Retina (tissue), 1 donor: ENCODE measurements at places on chromosomes 6 and 20.

GRCh38 chr6:15441215-15441868, 195.5 kb downstream of the JARID2 start:
- peak; percentile 67 for DNase-seq

DNA sequence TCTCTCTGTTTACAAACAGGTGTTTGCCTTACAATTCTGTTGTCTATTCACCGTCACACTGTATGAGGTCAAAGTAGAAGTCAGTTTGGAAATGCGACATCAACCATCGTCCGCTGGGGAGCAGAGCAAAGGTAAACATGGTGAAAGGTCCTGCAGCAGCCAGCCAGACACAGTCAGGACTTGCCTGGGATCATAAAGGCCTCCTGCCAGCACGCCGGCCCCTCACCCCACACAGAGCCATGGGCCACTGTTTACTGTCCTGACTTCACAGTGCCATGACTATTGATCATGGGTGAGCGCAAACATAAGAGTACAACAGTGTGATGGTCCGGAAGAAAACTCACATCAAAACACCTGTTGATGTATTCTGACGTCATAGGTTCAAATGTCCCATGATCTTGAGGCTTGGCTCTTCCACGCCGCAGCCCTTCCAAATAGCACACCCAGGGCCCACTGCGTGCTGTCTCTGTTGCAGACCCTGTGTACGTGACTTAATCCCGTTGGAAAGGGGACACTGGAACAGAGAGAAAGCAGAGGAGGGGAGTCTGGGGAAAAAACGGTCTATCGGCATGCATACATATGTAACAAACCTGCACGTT, 16.9 kb upstream of the PPP1R3G start:
- DNase-seq: no peak

GRCh38 chr6:40896696-40897095, 142.3 kb downstream of the UNC5CL start:
- DNase-seq: no peak

- DNase-seq: no peak
These were observed 205.7 kb downstream of the ANKRD60 start for GRCh38 chr20:58022711-58023110.

- DNase-seq: no peak
These were observed 137.7 kb downstream of the INSM1 start for GRCh38 chr20:20505554-20505953.

GRCh38 chr20:36392989-36393388, 86.8 kb downstream of the DLGAP4 start:
- no peak for DNase-seq

GRCh38 chr6:137145421-137145820, 28.0 kb downstream of the IL22RA2 start:
- no peak for DNase-seq

DNA sequence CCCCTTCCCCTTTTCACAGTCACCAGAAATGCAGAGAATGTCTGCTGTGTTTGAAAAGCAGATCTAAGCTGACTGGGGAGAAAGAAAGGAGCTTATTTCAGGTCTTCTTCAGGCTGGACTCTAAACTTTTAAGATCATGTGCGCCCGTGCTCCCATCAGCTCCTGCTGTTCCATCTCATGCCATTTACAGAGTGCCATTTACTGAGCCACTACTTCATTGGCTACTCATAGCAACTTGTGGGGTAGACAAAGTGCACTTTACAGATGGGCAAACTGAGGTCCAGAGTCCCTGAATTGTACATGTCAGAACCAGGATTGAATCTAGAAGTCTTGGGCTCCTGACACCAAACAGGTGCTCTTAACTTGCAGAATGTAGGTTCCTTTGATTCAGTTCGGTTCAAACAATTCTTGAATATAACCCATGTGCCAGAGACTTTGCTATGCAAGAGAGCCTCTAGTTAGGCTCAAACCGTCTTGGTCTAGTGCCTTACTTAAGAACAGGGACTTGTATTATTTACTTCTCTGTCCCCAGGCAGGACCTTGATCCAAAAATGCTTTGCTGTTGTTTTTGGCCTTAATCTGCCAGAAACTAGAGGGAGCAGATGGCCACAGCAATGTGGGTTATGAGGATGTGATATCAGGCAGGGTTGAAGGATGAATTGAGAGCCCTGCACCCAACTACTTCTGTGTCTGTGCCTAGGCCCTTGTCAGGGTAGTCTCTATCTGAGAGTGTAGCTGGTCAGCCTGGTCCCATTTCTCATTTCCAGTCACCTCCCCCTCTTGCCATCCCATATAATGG, 56.4 kb downstream of the RALY start:
- DNase-seq: no peak

GRCh38 chr6:33008944-33009861, at the start of gene HLA-DOA:
TSS of gene HLA-DOA (minus strand) at chr6:33009591.
- peak; percentile 77 for DNase-seq

DNA sequence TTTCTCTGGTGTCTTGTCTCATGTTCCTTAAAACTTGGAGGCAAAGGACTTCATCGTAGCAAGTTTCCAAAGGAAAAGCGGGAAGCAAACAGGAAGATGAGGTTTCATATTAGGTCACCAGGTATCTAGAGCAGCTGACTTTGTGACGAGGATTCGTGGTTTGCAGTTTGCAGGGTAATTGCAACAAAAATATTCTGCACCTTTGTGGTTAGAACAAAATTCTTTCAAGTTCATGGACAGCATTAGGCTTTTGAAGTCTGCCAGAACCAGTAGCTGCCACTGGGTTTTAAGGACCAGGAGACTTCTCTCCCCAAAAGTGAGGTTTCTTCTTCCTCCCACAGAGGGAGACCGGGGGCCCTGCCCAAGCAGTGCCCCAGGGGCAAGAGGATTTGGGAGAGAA, 63.4 kb downstream of the RPP40 start:
- DNase-seq: no peak

- no peak for DNase-seq
These were observed 49.0 kb downstream of the CD40 start for GRCh38 chr20:46167080-46167479.

GRCh38 chr6:15183979-15184378, 61.9 kb upstream of the JARID2 start:
- no peak for DNase-seq

DNA sequence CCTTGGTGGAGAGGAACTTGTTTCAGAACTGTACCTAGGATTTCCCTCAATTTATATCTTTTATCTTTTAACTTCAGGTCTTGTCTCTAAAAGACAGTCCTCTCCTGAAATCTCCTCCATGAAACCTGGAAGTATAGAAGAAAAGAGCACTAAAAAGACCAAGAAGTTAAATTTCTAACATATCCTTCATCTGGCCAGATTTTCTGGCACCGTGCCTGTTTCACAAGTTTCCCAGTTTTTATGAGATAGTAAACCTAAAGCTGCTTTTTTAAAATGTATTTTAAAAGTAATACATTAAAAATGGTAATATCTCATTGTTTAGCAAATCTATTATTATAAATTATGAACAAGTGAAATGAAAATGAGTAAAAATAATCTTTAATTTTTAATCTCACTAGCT, 348.3 kb upstream of the RSPO3 start:
- no peak for DNase-seq

DNA sequence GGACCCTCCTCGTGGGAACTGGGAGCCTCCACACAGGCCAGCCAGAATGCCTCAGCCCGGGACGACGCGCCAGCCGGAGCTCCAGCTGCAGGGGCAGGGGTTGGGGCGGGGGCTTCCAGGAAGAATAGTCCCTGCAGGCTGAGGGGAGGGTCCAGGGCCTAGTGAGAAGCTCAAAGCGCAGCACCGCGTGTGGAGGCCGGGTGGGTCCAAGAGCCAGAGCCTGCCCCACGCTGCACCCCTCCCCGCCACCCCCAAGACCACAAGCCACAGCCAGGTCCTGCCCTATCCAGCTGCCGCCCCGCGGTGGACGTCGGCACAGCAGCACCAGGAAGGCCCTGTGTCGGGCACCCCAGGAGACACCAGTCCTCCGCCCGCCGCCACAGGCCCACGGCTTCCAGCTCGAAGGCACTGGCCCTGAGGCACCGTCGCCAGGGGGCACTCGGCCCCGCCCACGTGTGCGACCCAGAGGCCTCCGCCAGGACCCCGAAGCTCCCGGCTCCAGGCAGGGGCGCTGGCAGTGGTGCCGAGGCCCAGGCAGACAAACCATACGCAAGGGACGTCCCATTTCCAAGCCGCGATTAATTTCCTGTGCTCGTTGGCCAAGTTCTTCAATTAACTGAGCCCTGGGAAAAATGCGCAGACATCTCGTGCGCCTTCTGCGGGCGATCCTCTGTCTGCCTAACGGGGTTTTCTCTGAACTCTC, 19.5 kb downstream of the KCNQ2 start:
- no peak for DNase-seq

DNA sequence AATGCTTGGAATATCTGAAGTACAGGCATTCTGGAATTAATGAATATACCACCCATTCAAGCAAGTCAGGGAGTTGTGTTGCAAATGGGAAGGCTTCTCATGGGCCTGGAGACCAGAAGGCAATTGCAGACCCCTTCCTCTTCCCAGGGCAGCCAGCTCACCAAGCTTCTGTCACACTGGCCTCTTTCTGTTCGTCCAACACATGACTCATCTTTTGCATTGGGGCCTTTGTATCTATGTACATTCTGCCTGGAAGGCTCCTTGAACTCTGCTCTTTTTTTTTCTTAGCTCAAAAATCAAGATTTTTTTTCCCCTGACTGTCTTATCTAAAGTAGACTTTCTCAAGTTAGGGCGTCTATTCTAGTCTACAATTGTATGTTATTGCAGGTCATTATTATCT, 132.9 kb upstream of the MYLIP start:
- no peak for DNase-seq

DNA sequence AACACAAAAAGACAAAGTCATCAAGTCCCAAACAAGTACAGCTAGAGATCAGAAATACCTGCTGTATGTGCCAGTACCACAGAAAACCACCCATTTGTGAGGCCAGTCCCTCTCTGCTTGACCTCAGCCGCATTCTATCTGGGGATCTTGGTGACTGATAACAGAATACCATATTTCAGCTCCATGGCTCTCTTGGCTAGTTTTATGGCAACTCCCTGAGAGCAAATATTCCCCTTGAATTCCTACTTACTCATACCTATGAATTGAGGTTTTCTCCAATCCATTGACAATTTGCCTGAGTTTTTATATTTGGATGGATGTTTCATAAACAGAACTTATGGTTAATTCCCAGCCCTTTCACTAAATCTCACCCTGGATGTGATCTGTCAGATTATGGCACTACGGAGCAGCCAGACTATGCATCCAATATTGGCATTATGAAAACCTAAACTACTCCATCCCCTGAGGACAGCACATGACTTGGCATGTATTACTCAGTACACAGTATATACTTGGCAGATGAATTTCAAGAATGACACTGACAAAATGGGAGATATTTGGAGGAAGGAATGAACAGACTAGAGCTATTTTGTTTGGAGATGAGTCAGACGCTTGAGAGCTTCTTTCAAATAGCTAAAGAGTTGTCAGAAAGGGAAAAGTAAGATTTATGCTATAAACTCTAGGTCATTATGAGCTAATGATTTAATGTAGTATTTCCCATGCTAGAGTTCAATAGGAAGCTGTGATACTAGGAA, 95.7 kb downstream of the PRDM1 start:
- no peak for DNase-seq

DNA sequence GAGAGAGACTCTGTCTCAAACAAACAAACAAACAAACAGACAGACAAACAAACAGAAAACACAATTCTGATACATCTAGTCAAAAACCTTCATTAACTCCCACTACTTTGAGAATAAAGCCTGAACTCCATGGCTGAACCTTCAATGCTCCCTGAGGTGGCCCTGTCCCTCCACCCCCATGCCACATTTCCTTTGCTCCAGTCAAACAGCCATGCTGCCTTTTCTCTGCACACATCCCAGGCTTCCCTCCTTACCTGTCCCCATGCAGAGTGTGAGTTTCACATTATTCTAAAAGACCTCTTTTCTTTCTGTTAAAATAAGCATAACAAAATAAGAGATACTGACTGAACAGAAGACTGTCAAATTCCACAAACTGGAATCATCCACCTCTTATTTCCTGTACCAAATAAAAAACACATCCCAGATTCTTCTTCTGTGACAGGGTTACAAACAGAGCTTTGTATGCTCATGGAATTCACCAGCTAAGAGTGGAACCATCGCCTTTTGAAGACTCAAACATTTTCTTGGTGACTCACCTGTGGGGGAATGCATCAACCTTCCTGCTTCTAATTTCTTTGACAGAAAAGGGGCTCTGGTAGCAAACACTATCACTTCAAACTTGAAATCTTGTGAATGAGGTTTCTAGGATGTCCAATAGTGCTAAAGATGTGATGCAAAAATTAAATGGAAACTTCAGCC, 71.0 kb upstream of the SLC22A16 start:
- DNase-seq: no peak

- no peak for DNase-seq
These were observed 424.6 kb upstream of the PTCHD4 start for GRCh38 chr6:48535582-48536009.

DNA sequence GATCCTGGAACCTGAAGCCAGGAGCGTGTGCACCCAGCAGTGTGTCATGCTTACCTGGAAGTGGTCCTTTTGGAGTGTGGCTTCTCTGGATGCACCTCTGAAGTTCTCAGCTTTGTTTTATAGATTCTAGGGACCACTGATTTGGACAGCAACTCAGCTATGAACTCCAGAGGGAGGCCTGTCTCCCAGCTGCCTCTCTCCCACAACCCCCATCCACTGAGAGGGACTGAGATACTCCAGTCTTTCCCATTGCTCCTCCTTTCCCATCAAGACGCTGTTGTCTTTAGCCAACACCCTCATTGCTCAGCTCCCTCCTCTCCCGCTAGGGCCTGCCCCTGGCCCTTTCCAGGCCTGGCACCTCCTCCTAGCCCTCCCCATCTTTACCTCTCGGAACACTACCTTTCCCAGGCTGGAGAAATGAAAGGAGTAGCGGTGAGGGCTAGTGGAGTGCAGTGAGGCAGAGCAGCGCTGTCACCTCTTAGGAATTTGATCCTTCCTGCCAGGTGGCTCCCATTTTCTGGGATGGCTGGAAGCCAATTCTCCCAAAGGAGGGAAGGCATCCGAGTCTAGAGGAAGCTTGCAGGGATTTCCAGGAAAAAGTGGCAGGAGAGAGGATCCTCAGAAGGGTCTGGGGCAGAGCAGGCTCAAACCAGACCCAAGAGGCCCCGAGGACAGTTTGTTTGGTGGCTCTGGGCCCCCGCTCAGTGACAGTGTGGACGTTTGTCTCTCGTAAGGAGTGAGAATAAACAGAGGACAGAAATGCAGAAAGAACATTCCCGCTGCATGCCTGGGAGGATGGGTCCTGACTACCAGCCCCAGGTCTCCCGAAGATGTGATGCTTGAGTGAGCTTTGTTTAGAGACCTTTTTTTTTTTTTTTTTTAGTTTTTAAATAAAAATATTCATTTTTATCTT, at the start of gene LRRN4:
TSS of gene LRRN4 (minus strand) at position 285 of the 913 bp plus-strand sequence. CDS start 1,261 bp downstream, outside the sequence.
- DNase-seq: no peak

DNA sequence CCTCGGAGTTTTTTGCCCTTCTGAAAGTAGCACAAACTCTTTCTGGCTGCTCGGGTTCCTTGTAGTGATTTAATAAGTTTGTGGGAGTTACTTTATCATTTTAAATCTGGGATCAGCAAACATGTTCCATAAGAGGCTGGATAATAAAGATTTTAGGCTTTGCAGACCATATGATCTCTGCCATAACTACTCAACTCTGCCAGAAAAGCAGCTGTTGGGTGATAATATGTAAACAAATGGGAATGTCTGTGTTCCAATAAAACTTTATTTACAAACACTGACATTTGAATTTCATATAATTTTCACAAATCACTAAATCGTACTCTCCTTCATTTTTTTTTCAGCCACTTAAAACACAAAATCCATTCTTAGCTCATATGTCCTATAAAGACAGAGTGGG, 3.9 kb upstream of the STMND1 start:
- no peak for DNase-seq
